ENCODE measurements at places on chromosomes 6 and 20. TPM values are rescaled to one million over a fixed set of nuclear protein-coding genes. Genes with fewer than 3 reads are reported as not detected.

The TSPO2 gene
- total RNA-seq = not detected

The CCHCR1 gene
- 18.4 TPM for total RNA-seq

The PSORS1C1 gene
- total RNA-seq = 0.20 TPM

The PDRG1 gene
- 13.1 TPM for total RNA-seq

The ELOVL4 gene
- 21.5 TPM for total RNA-seq

The THBD gene
- 5.5 TPM for total RNA-seq

The SIRPB2 gene
- total RNA-seq = 7.6 TPM

Measured in dorsolateral prefrontal cortex (tissue), 122 donors.